Stimulated activated CD8-positive, alpha-beta memory T cell treated with anti-CD3 and anti-CD28 coated beads, Interleukin-4, amount 100 ng/mL, for 1 hour (primary cell): ENCODE measurements at places on chromosomes 4 and X.

- no peak for DNase-seq
Observed at GRCh38 chrX:104902070-104902469, 318.4 kb downstream of the TEX13A start.

DNA sequence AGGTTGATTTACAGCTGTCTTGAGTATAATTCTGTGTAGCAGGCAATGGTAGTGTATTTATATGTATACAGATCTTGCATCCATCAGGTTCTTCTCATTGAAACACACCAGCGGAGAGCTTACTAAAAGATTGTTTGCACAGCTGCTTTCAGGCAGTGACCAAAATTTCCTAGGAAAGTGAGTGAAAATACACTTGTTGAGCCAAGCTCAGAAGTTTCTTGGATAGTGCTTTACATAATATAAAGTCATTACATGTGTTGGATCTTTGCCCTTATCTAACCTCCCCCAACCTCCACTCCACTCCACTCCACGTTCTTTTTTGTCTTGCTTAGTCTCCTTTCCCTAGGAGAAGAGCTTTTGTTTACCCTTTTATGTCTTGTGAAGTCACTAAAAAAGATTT is 34.1 kb downstream of the CNKSR2 start:
- DNase-seq = no peak

- no peak for DNase-seq
Observed at GRCh38 chrX:37697169-37697760, 11.7 kb downstream of the XK start.

DNA sequence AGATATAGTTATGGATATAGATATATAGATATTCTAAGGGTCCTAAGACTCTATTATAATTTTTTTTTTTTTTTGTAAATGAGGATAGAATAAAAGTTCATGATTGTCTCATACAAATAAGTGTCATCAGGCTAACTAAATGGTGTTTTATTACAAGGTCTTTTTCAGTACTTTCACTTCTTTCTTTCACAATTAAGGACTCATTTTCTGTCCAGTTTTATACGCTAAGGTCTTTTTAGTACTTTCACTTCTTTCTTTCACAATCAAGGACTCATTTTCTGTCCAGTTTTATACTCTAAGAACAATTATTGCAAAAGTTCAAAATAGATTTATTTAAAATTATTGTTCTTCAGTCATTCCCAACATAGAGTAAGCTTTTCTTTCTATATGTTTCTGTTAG is 32.7 kb downstream of the RUFY3 start:
- DNase-seq = no peak

- no peak for DNase-seq
Observed at GRCh38 chrX:132876523-132877338, 81.7 kb downstream of the HS6ST2 start.

GRCh38 chr4:47533689-47534347 is 48.7 kb downstream of the ATP10D start:
- DNase-seq = no peak

- no peak for DNase-seq
Observed at GRCh38 chr4:104436542-104436941, 58.2 kb downstream of the CXXC4 start.

- no peak for DNase-seq
Observed at GRCh38 chrX:1449036-1449822, 3.5 kb downstream of the ASMTL start.

- DNase-seq = no peak
Observed at GRCh38 chr4:115272185-115272584, 158.8 kb upstream of the NDST4 start.

- DNase-seq = no peak
Observed at GRCh38 chr4:111997785-111998184, 147.5 kb upstream of the FAM241A start.

GRCh38 chrX:132409780-132410556 is 78.9 kb downstream of the MBNL3 start:
- no peak for DNase-seq

DNA sequence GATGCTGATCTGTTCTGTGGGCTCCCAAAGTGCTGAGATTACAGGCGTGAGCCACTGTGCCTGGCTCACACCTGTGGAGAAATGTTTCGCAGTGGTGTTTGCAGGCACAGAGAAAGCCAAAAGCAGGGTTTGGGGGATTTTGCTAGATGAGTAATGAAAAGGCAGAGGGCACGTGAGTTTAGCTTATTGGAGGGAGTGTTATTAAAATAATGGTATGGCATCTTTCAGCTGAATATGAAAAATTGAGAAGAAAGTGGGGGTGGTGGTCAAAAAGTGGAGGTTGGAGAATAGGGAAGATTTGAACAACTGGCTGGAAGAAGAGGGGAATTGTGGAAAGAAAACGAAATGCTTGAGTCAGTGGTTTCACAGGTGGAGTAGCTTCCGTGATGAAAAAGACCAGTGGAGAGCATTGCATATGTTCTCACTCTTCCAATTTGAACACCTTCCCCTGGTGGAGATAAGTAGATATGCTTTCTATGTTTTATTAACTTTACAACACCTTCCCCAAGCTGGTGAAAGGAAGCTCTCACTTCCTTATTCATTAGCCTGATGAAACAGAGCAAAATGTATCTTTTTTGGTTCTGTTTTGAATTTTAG is 1.1 kb upstream of the CHST7 start:
- DNase-seq = no peak

DNA sequence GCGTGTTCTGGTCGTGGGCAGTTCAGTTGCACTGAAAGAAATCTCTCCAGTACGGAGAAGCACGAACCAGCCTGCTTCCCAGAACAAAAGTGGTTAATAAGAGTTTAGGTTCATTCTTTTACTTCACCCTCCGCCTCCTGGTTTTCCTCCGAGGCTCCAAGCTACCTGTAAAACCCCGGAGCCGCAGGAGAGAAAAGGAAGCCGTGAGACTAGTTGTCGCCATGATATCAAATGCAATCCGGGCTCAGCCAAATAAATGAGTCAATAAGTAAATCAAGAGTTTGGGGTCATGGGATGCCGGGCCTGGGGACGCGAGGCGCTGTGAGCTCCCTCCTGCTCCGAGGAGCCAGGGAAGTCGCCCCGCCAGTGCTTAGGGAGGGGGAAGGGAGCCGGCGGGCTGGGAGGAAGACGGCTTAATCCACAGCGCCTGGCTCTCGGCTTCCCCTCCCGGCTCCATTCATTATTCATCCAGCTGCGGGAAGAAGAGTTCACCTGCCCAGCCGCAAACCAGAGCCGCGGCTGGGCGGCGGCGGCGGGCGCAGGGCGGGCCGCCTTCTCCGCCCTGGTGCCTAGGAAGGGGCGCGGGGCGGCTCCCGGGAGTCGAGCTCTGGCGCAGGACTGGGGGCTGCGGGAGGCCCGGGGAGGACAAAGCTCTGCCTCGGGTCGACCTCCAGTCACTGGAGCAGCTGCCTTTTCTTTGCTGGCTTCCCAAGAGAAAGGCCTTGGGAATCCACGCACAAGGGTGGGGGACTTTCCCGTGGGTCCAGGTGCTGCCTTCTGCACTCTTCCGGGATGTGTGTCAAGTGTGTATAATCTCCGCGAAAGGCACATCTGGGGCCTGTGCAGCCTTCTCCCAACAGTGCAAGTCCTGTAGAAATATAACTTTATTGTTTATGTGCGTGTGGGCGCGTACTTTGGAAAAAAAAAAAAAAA is 1.7 kb downstream of the FRAS1 start:
- no peak for DNase-seq

GRCh38 chr4:121070696-121071639 is 1.4 kb downstream of the NDNF start:
- no peak for DNase-seq

DNA sequence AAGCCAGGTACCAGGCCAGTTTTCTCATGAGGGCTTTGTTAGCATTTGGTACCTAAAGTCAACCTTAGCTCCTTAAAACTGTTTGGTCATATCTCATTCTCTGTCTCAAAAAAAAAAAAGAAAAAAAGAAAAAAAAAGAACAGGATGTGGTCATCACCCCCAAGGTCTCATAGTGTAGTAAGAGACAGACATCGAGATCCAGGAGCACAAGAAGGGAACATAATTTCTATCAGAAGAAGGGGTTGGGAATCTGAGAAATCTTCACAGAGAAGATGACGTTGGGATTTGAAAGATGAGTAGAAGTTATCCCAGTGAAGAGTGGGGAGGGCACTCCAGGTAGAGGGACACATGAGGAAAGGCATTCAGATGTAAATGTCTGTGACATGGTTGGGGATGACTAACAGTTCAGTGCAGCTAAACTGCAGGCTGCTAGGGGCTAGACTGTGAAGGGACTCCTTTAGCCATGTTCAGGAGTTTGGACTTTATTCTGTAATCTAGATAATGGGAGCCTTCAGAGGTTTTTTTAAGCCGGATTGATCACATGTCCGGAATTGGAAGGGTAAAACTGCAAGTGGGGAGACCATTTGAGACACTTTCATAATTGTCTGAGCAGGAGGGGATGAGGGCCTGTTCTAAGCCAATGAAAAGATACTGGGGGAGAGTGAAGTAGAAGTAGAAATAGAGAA is 26.9 kb upstream of the GJB1 start:
- no peak for DNase-seq

GRCh38 chrX:19388741-19389140 is 45.0 kb downstream of the PDHA1 start:
- no peak for DNase-seq

DNA sequence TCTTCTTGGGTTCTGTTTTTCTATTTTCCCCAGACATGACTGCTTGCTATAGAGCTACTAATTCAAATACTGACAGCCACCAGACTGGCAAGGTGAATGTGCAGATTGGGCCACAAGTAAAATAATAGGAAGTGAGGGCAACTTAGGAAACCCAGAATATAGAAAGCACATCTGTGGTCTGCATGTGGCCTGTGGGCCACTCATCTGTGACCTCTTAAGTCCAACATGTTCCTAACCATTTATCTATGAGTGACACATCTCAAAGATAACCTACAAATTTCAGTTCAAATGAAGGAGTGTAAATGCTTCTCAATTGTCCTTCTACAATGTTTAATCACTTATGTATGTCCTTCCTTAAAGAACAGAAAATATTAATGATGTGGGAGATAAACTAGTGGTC is 128.9 kb downstream of the REELD1 start:
- no peak for DNase-seq

- no peak for DNase-seq
Observed at GRCh38 chrX:150159537-150159936, 203.6 kb upstream of the MAMLD1 start.

DNA sequence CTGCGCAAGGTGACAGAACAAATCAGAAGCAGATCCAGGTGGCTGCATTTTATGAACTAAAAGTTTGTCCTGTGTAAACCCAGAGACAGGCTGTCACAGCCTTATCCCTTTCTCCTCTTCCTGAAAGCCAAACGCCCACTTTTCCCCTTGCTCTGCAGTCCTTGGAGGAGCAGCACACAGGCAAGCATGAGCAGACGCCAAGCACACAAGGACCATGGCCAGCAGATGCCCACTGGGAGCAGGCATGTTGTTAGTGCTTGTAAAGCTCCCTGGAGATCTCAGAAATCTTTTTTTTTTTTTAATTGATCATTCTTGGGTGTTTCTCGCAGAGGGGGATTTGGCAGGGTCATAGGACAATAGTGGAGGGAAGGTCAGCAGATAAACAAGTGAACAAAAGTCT is 11.5 kb upstream of the HOPX start:
- DNase-seq = no peak

DNA sequence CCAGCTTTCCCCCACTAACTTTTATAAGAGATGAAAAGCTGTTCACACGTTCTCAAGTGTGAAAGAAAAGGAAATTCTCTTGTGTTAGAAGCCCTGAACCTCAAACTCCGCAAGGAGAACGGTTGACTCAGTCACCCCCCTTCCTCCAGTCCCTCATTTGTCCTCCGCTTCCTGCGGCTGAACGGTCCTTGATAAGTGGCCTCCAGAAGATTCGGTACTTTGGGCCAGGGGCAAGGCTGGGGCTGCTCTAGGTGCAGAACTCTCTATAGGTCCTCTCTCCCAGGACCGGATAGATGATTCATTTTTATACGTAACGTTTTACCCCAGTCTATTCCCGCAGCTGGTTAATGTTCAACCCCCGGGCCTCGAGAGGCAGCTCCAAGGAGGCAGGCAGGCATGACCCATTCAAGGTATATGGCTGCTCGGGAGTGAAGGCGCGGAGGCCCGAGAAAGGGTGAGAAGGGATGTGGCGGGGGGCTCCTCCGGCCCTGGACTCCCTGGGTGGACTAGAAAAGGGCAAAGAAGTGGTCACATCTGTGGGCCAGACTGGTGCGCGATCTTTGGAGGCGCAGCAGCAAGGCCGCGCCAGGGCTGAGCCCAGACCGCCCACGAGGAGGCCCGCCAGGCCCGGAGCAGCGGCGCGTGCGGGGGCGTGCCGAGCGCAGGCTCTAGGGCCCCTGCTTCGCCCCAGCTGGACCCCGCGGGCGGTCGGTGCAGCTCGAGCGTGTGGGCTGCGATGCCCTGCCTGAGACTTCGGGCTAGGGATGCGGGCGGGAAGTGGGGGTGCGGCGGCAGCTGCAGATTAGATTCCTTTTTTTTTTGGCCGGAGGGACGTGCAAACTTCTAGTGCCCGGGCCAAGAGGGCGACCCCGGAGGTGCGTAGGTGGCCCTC is 11.7 kb downstream of the PITX2 start:
- DNase-seq = no peak
